ENCODE measurements at places on chromosomes 13 and 19.

DNA sequence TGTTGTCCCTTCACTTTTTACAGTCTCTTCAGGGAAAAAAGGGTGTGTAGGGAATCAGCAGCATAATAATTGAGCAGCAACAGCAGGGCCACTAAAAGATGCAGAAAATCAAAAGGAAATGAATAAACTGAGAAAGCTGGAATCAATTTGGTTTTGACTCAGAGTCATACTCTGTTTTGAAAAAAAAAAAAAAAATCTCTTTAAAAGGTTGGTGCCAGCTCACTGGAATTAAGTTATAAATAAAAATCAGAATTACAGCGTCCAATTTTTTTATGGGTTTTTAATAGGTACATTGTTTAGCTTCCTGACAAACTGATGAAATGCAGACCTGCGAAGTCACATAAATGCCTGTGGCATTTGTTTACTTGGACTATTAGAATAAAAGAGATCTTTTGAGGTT is 231.9 kb downstream of the COG6 start:
- DNase-seq = no peak

DNA sequence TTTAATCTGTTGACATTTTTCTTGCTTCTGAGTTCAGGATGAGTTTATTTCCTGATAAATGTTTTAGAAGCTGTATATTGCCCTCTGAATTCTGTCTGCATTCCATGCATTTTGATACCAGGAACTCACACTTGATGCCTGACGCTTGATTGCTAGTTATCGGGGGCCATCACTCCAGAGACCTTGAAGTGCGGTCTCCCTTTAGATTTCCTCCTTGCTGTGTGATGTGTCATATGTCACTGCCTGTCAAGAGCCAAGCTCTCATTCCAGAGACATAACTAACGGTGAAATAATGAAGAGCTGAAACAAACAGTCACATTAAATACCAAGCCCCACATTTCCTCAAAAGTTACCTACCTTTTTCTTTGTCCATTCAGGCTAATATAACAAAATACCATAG is 155.5 kb downstream of the TNFSF13B start:
- DNase-seq = no peak

GRCh38 chr13:109383683-109384082 is 402.7 kb downstream of the IRS2 start:
- DNase-seq = no peak

DNA sequence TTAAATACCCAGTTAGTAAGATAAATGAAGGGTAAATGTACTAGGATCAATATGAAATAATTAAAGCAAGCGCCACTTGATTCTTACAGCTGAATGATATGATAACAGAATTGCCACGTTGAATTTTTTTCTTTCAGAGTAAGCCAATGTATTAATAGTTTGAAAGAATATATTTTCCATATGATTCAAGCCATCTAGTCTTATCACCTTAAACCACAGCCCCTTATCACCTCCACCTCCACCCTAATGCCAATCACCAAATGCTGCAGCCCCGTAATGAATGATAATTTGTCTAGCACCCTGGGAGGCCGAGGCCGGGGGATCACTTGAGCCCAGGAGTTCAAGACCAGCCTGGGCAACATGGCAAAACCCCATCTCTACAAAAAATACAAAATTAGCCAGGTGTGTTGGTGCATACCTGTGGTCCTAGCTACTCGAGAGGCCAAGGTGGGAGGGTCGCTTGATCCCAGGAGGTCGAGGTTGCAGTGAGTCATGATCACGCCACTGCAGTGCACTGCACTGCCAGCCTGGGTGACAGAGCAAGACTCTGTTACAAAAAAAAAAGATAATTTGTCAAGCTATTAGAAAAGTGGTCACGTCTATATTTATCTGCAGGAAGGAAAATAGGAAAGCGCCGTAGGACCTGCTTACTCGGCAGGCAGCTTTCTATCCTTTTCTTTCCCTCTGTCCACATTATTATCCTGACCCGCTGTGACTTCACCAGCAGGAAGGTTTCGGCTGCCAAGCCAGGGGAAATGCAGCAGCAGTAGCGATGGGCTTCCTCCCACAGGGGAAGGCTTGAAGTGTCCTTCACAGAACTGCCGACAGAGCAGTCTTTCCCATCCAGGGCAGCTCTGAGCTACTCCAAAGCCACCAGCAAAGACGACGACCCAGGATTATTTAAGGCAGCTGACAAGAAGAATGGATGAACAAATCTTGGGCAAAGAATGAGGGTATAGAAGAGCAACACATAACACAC is 19.7 kb upstream of the CLN5 start:
- no peak for DNase-seq

GRCh38 chr19:18362934-18363542 is 22.6 kb downstream of the PGPEP1 start:
- no peak for DNase-seq

DNA sequence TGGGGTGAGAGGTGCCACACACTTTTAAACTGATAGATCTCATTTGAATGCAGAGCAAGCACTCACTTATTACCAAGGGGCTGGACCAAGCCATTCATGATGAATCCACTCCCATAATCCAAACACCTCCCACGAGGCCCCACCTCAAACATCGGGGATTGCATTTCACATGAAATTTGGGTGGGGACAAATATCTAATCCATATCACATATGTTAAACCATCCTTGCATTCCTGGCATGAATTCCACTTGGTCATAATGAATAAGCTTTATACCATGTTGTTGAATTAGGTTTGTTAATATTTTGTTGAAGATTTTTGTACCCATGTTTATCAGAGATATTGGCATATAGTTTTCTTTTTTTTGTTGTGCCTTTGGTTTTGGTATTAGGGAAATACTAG is 1198.7 kb upstream of the ATXN8OS start:
- no peak for DNase-seq

GRCh38 chr19:54481326-54481930 is 8.3 kb upstream of the CDC42EP5 start:
- peak; percentile 45 for DNase-seq

- no peak for DNase-seq
Observed at GRCh38 chr19:49690079-49690655, 749 bp upstream of the CPT1C start.

DNA sequence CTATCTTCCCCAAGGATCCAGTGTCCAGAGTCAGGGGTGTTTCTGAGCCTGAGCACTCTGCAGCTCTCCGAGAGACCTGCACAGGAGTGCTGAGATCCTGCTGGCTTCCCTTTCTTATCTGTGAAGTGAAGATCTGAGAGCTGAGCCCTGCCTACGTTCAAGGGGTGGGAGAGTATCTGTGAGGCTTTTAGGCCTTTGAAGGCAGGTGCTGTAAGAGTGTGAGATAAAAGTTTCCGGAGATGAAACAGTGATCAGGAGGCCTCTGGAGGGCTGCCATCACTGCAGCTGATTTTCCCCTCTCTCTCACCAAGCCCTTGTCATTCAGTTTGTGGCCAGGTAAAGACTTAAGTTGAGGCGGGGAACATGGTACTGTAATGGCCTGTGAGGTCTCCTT is 83.1 kb downstream of the AKAP11 start:
- no peak for DNase-seq

GRCh38 chr19:29321116-29321515 is 108.2 kb upstream of the UQCRFS1 start:
- DNase-seq = no peak

DNA sequence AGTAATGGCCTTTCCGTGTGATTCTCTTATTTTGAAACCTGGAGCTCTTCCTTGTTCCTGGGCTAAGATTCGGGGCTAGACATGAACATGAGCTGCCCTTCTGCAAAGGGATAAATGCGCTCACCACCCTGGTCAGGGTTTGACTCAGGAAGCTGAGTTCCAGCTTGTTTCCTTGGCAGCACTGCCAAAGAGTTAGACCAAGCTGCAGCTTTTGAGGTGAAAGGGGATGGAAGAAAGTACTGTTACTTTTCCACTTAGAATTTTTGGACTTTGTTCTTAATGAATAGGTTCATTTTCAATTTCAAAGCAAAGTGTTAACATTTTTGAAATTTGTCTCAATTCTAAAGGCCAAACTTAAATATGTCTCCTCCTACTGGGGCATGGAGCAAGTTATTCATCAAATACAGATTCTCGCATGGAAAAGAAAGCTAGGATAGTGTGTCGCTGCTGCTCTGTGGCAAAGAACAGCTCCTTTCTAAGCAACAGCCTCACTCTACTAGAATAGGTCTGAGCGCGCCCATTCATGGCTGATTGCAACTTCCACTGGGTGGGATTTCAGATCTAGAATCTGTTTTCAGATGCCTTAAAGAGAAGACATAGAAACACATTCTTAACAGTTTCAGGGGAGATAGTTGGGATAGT is 2.2 kb downstream of the RGCC start:
- DNase-seq = no peak

DNA sequence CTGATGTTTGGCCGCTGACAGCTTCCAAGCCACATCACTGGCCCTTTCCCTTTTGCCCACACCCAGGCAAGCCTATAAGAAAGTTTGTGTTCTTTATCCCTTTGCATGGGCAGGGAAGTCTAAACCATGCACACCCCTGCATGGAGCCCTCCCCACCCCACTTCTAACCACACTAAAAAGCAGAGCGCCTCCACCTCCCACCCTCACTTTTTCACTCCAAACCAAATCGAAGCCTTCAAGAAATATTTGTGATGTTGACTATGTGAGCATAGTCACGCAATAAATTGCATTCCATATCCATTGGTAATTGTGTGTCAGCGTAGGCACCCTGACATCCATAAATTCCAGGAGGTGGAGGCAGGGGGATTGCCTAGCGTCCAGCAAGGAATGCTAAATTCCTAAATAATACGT is 104.4 kb upstream of the LSM14A start:
- no peak for DNase-seq

- DNase-seq = no peak
Observed at GRCh38 chr19:10552510-10553053, 8.9 kb downstream of the ATG4D start.

GRCh38 chr13:33494596-33495204 is 209.1 kb upstream of the STARD13 start:
- DNase-seq = no peak

All from NCI-H2171 (cell line).